ENCODE measurements at places on chromosomes 3 and 15. TPM values are rescaled to one million over a fixed set of nuclear protein-coding genes. Genes with fewer than 3 reads are reported as not detected.

BFSP2 gene
- not detected for total RNA-seq

SNUPN gene
- total RNA-seq, result 23.6 TPM

TGM4 gene
- total RNA-seq, result 0.14 TPM

CHRFAM7A gene
- 0.51 TPM for total RNA-seq

OPA1 gene
- total RNA-seq, result 61.1 TPM

KCNMB2 gene
- total RNA-seq, result not detected

PXYLP1 gene
- 0.56 TPM for total RNA-seq

GOLGA6B gene
- total RNA-seq, result not detected

ZNF80 gene
- not detected for total RNA-seq

All from dermis blood vessel endothelial cell (primary cell).